M059J (cell line): ENCODE measurements at places on chromosomes 5 and 9. TPM values are rescaled to one million over a fixed set of nuclear protein-coding genes. Genes with fewer than 3 reads are reported as not detected.

GRCh38 chr9:21969011-21969940 is 24.9 kb downstream of the CDKN2A start:
- no peak for DNase-seq

DNA sequence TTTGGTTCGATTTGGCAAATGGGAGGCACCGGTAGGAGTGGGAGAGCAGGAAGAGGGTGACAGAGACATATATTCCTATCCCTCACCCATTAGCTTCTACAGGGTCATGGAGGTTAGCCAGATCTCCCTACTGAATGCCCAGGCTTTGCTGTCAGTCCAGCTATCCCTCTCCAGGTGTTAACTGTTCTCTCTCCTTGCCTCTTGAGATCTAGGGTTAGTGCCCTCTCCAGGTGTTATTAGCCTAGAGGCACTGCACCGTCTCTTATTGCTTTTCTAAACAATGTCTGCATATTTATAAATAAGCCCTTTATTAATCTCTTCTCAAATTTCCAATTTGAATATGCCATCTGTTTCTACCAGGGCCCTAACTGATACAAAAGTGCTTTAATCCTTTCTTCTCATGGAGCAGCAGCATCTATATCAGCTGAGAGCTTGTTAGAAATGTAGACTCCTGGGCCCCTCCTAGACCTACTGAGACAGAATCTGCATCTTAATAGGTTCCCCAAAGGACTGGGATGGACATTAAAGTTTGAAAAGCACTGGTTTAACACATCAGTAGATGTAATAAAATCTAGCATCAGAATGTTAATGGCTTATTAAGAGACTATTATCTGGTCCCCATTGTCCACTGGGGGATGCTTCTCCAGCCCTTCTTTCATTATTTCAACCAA is 322.5 kb upstream of the SLC24A2 start:
- no peak for DNase-seq

The PRRX2 gene
- 0.17 and 0.20 TPM in 2 replicates for total RNA-seq

The UBLCP1 gene
- 29.9 and 36.4 TPM in 2 replicates for total RNA-seq

GRCh38 chr5:150153957-150154617 is 1.6 kb downstream of the PDGFRB start:
- peak; percentile 68 for DNase-seq

DNA sequence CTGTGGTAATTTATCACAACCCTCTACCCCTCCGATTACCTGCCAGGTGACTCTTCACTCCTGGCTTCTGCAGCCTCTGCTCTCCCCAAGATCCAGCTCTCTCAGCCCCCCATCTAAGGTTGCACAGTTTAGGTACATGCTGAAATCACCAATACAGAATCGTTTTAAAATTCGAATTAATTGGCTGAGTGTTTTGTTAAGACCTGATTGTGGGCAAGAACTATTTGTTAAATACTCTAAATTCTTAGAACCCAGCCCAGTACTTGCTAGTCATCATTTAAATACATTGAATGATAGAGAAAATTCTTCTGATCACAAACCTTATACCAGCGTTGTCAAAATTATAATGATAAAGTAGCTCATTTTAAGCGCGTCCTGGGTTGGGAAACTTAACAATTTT is 147.5 kb upstream of the CDKN2B start:
- no peak for DNase-seq
